Stimulated activated CD4-positive, alpha-beta T cell treated with anti-CD3 and anti-CD28 coated beads, Interleukin-1b, Interleukin-23, amount 100 ng/mL, for 1 hour (primary cell): ENCODE measurements at places on chromosomes 12 and 14.

- no peak for DNase-seq
Measured at GRCh38 chr12:106758349-106759110, 16.0 kb upstream of the RIC8B start.

- no peak for DNase-seq
Measured at GRCh38 chr12:90167518-90168208, 459.0 kb upstream of the ATP2B1 start.

GRCh38 chr12:55244309-55244708, at the start of gene OR6C74:
Gene OR6C74 (plus strand): TSS chr12:55244609. CDS start chr12:55247288, 2,679 bp downstream.
- DNase-seq: no peak

DNA sequence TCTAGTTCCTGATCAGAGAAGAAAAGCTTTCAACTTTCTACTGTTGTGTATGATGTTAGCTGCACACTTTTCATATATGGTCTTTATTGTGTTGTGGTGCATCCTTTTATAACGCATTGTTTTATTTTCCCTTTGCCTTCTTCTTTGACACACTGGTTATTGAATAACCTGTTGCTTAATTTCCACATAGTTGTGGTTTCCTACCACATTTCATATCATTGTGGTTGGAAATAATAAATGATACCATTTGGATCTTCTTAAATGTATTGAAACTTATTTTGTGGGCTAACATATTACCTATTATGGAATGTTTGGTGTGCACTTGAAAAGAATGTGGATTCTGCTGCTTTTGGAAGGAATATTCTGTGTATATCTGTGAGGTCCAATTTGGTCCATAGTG, 64.9 kb downstream of the GPHN start:
- DNase-seq: no peak

- no peak for DNase-seq
Measured at GRCh38 chr12:26345471-26346003, 150.2 kb downstream of the SSPN start.
